ENCODE measurements at places on chromosomes 7 and 10.
A peak's percentile ranks its signal among the peaks of the same experiment; 100 is the strongest.

- peak; percentile 23 for DNase-seq
These were observed 11.1 kb downstream of the MSRB2 start for GRCh38 chr10:23106331-23107072.

DNA sequence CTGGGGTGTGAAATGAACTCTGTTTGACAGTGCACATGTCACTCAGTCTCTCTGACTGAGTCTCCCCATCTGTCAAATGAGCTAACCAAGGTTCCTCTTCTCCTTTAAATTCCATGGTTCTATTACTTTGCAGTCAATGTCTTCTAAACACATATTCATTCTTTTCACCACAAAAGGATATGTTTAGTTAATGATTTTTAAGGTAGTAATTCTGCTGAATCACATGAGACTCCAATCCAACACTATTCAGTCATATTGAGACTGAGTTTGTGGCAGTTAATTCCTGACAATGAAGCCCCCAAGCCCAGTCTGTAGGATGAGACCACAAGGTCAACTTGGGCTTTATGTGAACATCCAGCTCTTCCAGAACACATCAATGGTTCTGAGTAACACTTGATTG is 85.3 kb downstream of the CALN1 start:
- no peak for DNase-seq

GRCh38 chr7:30862995-30863705 is 48.5 kb upstream of the AQP1 start:
- no peak for DNase-seq

GRCh38 chr7:39686261-39686924 is 63.0 kb downstream of the RALA start:
- no peak for DNase-seq

- no peak for DNase-seq
These were observed 129.8 kb upstream of the AKR1E2 start for GRCh38 chr10:4696186-4696585.

GRCh38 chr7:134431815-134432214 is 27.1 kb downstream of the AKR1B1 start:
- peak; percentile 64 for DNase-seq

DNA sequence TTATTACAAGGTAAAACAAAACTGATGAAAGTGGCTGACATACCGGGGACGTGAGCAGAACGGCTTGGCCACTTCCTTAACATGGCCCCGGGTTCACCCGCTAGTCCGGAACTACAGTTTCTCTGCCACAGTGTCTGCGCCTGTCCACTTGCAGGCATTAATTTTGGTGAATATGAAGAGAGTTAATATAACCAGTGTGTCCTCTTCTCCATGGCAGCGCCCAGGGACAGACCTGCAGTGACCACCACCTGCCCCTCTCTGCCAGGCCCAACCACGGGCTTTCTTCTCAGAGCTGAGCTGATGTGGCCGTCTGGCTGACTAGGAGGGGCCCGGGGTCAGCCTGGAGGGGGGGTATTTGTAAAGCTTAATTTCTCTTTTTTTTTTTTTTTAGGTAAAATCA is 1.1 kb upstream of the NDUFB2 start:
- no peak for DNase-seq
